Retina (tissue), 1 donor: ENCODE measurements at places on chromosomes 4 and X.
A peak's percentile ranks its signal among the peaks of the same experiment; 100 is the strongest.

GRCh38 chr4:180532691-180533090 lies 1710.5 kb upstream of the TENM3 start:
- DNase-seq, result no peak

GRCh38 chrX:71928856-71929255 lies 18.2 kb downstream of the NHSL2 start:
- DNase-seq, result no peak

GRCh38 chrX:103585411-103586313 lies at the start of gene TCEAL4:
Gene TCEAL4 (plus strand): TSS chrX:103585515. CDS start chrX:103586676, 1,161 bp downstream.
- peak; percentile 65 for DNase-seq

DNA sequence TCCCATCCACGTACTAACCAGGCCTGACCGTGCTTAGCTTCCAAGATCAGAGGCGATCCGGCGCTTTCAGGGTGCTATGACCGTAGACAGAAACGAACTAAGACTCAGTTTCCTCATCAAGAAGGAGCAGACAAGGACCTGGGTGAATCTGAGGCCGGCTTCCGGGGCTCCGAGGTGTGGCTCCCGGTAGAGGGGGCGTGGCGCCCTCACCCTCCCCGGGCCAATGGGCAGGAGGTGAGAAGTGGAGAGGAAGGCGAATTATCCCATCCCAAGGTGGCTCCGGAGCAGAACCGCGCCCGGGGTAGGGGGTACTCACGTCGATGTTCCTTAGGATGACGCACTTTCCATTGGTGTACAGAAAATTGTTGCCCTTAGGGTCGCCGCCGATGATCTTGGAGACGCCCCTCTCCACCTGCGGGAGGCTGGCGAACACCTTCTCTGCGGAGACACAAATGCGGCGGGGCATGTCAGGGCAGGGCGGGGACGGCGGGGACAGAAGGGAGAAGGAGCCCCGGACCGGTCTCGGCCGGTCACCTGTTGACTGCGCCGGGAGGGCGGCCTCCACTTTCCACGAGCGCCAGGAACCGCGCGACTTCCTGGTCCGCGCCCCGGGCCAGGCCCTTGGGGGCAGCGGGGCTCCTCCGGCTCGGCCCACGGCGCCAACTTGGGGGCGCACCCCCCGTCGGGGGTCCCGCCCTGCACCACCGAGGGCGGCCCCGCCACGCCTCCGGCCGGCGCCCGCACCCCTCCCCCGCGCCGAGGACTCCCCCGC lies 616 bp downstream of the WDR1 start:
- DNase-seq, result peak; percentile 43

GRCh38 chrX:12149670-12150407 lies 11.6 kb downstream of the FRMPD4 start:
- no peak for DNase-seq

GRCh38 chr4:55032179-55032578 lies 93.2 kb downstream of the KDR start:
- DNase-seq, result no peak

- DNase-seq, result no peak
These were observed 198.9 kb downstream of the MID1IP1 start for GRCh38 chrX:38999967-39000745.

DNA sequence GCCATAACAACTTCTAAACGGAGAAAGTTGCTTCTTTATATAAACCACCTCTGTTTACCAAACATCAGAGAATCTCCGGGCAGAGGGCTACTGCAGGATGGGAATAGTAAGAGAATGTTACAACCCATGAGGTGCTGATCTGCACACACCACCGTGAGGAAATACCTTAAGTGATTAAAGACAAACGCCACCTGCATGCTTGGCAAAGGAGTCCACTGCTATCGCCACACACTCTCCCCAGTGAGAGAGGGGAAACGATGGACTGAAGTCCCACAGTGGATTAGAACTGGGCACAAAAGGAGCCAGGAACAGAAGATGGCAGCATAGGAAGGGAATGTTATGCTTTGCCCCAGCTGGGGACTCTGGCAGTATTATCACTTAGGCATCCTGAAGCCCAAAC lies 15.6 kb downstream of the MAML3 start:
- no peak for DNase-seq

DNA sequence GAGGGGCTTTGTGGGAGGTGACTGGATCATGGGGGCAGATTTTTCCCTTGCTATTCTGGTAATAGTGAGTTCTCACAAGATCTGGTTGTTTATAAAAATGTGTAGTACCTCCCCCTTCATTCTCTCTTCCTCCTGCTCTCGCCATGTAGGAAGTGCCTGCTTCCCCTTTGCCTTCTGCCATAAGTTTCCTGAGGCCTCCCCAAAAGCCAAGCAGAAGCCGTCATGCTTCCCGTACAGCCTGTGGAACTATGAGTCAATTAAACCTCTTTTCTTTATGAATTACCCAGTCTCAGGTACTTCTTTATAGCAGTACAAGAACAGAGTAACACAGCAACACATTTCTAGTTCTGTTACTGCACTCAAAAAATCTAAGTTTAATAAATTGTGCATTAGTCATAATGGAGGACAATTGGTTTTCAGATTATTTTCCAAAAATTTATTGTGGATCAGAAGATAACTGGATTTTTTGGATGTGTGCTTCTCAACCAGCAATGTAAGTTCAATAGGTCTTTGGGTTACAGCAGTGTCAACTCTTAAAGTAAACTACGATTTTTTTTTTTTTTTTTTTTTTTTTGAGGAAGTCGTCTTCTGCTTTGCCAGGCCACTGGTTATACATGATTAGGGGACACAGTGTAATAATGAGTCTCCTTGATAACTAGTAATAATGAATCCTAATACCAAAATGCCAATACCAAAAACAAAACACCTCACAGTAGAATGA lies 69.9 kb downstream of the CHIC2 start:
- DNase-seq, result no peak
